ENCODE measurements at places on chromosomes 12 and 14.

DNA sequence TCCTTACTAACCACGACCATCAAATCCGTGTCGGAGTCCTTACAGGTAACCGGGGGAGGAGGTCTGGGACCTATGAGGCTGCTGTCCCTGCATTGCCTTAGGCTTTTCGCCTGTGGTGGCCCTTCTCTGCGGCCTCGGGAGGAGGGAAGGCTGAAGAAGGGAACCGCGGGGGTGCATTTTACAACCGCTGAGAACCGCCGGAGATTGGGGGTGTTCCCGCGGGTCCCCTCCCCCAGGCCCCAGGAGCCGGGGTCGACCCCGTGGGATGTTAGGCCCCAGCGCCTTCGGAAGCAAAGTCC, 549 bp downstream of the GPHN start:
- no peak for DNase-seq

DNA sequence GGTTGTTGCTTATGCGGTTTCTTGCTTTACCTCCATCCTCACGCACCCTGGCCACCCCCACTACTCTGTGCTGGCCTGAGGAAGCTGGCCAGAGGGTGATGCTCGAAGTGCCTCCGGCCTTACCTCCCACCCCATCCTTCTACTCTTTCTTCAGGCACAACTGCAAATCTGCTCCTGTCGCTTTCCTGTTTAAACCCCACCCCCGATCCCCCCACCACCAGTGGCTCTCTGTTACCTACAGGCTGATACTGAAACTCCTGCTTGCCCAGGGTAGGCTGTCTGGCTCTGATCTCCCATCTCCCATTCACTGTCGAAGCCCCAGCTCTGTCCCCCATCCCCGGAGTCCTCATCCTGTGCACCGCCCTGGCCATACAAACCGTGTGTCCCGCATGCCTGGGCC, 111.5 kb downstream of the PRMT8 start:
- DNase-seq: no peak

GRCh38 chr12:89259821-89260220, 92.5 kb downstream of the DUSP6 start:
- no peak for DNase-seq

DNA sequence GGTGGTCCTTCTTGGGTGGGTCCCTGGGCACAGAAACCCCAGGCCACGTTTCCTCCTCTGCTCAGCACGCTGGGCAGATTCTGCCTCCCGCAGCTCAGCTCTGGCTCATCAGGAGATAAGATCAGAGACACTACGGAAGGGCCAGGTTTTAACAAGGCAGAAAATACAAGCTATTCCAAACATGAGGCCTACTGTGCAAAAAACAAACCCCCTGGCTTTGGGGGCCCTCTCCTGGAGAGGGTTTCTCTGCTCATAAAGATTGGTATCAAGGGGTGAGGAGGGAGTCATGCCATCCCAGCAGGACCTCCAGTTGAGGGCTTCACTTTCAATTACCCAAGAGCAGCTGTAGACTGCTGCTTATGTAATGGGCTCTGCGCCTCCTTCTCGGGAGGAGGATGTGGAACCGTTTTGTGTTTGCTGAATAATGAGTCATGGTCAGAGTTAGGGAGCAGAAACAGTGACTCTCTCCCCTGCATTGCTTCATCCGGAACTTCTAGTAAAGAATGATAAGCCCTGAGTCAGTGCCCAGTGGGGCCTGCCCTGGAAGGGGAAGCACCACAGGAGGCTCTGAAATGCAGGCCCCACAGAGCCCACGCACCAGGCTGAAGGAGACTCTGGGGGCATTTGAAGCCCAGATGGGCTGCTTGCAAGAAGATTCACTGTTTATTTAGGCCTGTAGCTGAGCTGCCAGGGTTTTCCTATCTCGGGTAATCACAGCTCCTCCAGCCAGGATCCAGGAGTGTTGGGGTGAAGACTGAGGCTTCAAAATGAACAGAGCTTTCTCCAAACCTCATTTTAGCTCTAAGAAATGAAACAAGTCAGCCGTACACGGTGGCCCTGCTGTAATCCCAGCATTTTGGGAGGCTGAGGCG, 79.3 kb downstream of the SSPN start:
- no peak for DNase-seq

GRCh38 chr14:91872011-91872501, 4.7 kb upstream of the TC2N start:
- DNase-seq: no peak

GRCh38 chr14:61433169-61433568, 111.8 kb downstream of the PRKCH start:
- DNase-seq: no peak

GRCh38 chr14:65949711-65950516, 536.3 kb upstream of the CCDC196 start:
- no peak for DNase-seq

DNA sequence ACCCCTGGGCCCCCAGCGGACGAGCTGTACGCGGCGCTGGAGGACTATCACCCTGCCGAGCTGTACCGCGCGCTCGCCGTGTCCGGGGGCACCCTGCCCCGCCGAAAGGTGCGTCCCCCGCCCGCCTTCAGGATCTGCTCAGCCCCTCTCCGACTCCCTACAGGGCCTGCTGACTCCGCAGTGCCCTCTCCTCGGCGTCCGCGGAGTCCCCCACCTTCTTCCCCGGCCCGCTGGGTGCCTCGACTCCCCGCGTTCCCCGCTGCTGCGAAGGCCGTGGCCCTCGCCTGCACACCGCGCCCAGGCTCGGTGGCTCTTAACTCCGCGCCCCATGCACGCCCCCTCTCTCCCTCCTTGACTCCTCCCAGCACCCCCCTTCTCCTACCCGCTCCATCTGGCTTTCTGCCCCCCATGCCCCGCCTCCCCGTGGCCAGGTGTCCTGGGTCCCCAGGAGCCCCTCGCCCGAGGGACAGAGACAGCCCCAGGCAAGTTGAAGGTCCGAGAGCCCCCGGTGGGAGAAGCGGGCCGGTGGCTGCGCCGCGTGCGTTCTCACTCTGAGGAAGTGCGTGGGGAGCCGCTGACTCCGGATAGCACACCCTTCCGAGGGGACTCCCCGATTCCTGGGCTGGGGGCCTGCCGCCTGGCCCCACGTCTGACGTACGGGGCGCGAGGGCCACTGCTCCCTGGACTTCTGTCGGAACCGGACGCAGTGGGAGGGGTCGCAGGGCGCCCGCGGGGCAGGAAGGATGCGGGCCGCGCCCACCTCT, 594 bp downstream of the TAMALIN start:
- DNase-seq: peak; percentile 33

- no peak for DNase-seq
Measured at GRCh38 chr14:72700338-72701236, 193.3 kb downstream of the DPF3 start.

GRCh38 chr12:51905471-51906429, 1.6 kb upstream of the ACVRL1 start:
- DNase-seq: no peak

GRCh38 chr14:56125772-56126636, 7.8 kb downstream of the PELI2 start:
- DNase-seq: no peak

DNA sequence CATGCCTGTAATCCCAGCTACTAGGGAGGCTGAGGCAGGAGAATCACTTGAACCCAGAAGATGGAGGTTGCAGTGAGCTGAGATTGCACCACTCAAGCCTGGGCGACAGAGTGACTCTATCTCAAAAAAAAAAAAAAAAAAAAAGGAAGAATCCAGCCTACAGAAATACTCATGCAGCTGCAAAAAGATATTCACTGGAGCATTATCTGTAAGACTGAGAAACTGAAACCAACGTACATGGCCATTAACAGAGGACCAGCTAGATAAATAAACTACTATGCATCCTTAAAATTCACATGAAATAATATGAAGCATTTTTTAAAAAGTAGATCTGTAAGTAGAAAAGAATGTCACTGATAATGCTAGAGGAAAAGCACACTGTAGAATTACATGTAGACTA, 3.5 kb downstream of the SLC7A7 start:
- DNase-seq: no peak

- no peak for DNase-seq
Measured at GRCh38 chr12:66663611-66664010, 15.3 kb downstream of the GRIP1 start.

DNA sequence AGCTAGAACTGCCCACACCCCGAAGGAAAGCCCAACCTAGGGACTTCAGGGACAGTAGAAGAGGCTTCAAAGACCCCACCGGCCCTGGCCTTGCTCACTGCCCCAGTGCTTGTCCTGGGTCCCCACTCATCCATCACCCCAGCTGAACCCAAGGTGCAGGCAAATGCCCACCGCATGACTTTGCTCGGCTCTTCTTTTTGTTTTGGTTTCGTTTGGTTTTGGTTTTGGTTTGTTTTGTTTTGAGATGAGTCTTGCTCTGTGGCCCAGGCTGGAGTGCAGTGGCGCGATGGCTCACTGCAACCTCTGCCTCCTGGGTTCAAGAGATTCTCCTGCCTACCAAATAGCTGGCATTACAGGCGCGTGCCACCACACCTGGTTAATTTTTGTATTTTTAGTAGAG, 9.0 kb downstream of the CCDC85C start:
- DNase-seq: no peak

GRCh38 chr12:16218234-16218633, 59.3 kb downstream of the SLC15A5 start:
- DNase-seq: no peak

- no peak for DNase-seq
Measured at GRCh38 chr12:106586803-106587684, 4.2 kb downstream of the RFX4 start.

DNA sequence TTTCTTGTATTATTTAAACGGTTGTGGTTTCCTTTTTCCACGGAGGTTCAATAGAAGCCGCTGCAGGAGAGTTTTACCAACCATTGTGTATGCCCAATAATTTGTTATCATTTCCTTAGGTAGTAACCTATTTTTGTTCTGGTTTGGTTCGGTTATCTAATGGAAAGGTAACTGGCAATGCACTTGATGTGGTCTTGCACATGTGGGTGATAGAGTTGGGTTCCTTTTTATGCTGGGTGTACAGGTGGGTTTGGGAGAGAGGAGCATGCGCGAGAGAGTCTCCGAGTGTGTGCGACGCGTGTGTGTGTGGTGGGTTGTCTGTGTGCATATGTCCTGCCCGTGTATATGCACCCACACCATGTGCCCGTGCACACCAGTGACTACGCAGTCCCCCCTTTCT, 102.7 kb upstream of the FKBP4 start:
- no peak for DNase-seq

DNA sequence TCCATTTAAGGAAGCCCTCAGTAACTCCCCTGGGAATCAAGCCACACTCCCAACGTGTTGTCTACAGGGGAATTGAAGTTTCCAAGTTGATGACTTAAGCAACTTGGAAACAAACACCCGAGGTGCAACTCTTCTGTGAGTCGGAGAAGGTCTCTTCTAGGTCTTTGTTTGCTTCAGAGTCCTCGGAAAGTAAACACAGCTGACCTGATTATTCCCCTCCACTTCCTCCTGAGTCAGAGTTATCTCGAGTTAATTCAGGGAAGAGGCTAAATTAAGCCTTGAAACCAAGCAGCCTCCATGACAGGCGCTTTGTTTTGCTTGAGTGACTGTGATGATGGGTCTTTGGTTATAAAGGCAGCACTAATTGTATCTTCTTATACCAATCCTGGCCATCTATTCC, 41.8 kb downstream of the TUNAR start:
- DNase-seq: no peak

DNA sequence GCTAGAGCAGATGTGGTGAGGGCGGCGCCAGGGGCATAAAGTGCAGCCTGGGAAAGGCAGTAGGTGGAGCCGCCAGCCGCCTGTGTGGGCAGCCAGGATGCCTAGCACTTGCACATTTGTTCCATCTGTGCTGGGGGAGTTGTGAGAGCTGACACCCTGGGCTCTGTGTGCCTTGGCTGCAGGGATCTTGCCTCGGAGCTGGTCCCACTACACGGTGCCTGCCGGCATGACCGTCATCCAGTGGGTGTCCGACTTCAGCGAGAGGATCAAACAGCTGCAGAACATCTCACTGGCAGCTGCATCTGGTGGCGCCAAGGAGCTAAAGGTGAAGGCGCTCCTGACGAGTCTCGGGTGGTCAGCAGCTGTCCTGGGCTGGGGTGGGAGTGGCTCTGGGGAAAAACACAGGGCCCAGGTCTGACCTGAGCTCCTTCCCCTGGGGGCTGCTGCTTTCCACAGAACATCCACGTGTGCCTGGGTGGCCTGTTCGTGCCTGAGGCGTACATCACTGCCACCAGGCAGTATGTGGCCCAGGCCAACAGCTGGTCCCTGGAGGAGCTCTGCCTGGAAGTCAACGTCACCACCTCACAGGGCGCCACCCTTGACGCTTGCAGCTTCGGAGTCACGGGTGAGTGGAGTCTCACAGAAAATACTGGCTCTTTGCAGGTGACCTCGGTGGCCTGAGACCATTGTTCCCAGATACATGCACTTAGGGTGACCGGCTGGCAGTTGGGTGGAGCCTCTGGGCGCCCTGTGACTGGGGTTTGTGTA, 37.4 kb downstream of the HSP90AA1 start:
- DNase-seq: no peak

DNA sequence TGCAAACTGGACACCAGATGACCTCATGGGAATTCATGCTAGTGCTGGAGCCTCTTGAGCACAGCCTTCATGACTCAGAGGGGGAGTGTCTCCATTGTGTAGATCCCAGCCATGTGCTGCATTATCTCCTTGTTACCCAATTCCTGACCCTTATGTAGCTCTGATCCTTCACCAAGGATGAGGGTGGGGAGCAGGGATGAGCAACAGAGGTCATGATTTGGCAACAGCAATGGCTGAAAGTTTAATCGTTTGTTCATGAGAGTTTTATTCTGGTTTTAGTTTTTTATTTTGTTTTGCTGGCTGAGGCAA, 9.5 kb upstream of the BDKRB1 start:
- DNase-seq: no peak

- DNase-seq: no peak
Measured at GRCh38 chr12:49550693-49551252, 11.9 kb downstream of the KCNH3 start.

DNA sequence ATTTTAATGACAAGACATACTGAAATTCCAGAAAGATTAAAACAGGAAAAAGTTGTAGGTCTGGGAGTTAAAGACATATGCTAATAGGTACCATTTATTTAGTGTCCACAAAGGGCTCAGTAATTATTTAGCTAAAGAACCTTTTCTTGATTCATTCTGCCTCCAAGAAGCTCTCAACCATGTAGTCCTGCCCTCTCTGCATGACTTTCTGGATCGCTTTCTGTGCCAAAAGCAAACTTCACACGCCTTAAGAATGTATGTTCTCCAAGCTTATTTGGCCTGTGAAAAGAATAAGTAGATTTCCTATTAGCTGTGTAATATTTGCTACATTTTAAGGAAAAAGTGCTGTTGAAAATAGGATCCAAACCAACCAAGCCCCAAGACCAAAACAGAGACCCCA, 291.7 kb downstream of the C12orf75 start:
- DNase-seq: no peak

DNA sequence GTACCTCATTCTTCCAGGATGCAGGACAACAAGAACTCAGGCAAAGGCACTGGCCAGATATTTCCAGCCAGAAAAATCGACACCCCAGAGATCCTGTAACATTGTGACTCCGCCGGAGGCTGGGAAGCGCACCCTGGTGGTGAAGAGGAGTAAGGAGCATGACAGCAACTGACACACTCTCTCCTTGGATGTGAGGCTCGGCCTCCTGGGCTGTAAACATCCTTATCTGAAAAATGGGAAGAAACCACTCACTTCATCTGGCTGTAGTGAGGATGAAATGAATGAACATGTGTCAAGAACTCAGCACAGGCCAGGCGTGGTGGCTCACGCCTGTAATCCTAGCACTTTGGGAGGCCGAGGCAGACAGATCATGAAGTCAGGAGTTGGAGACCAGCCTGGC, 27.5 kb downstream of the TCHP start:
- DNase-seq: no peak

Data from activated T-helper 1 cell treated with anti-CD3 and anti-CD28 coated beads, Interleukin-2, amount 50 U/mL, for 16 hours (primary cell).